PC-9 (cell line): ENCODE measurements at places on chromosomes 12 and 14. TPM values are rescaled to one million over a fixed set of nuclear protein-coding genes. Genes with fewer than 3 reads are reported as not detected.

Gene PAH
- not detected in 2 replicates for total RNA-seq

Gene AQP2
- not detected in 2 replicates for total RNA-seq

Gene TMED10
- 709 and 770 TPM in 2 replicates for total RNA-seq

Gene LRP1-AS
- not detected in 2 replicates for total RNA-seq

Gene MYH7
- not detected in 2 replicates for total RNA-seq

Gene EML1
- total RNA-seq = 1.8 and 2.4 TPM in 2 replicates

Gene PHLDA1
- 29.1 and 38.3 TPM in 2 replicates for total RNA-seq

- no peaks in the 10 kb centered on the region for H3K36me3 ChIP-seq
- H3K27me3 ChIP-seq = no peaks in the 10 kb centered on the region
- H3K27ac ChIP-seq = no peak overlapping the region
- DNase-seq = no peak
Observed at GRCh38 chr14:24833385-24833784, 199.4 kb upstream of the GZMB start.

GRCh38 chr12:111056618-111057521 lies 136.5 kb upstream of the MYL2 start:
- no peak for DNase-seq
- no peak overlapping the region for H3K27ac ChIP-seq
- no peaks in the 10 kb centered on the region for H3K4me1 ChIP-seq
- H3K36me3 ChIP-seq = no peaks in the 10 kb centered on the region
- H3K27me3 ChIP-seq = peaks cover 65% of the 10 kb centered on the region

DNA sequence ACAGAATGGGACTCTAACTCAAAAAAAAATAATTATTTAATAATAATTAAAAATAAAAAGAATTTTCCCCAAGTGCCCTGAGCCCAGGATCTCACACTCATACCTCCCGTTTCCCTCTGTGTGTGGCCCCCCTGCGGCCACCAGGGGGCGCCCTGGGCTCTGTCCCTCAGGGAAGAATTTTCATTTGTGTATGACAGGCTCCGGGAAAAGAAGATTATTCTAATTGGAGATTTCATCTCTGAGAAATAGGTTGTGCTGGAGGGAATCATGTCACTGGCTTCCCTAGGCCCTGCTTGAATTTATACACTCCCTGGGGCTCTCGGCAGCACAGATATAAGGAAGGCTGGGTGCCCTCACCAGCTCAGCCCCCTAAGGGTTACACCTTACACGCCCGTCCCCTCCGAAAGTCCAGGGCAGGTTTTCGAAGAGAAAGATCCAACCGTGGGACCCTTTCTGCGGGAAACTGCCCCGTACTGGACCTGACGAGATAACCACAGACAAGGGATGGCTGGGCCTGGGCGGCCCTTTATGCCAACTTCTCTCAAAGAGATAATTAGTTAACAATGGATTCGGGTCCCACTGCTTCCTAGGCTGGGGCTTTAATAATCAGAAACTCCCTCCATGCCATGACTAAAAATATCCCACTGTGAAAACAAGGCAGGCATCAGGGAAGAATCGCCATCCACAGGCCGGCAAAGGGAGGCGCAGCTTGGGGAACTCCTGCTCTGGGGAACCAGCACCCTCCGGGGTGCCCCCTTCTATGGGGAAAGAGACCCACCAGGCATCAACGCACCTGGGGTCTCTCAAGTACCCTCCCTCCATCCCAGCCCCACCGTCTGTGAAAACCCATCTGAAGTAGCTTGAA lies 80.7 kb downstream of the KDM2B start:
- H3K36me3 ChIP-seq = no peaks in the 10 kb centered on the region
- no peak overlapping the region for H3K4me3 ChIP-seq
- H3K27me3 ChIP-seq = no peaks in the 10 kb centered on the region
- DNase-seq = peak; percentile 39
- H3K4me1 ChIP-seq = no peaks in the 10 kb centered on the region

GRCh38 chr12:64385019-64385418 lies 5.5 kb downstream of the C12orf56 start:
- no peaks in the 10 kb centered on the region for H3K36me3 ChIP-seq
- H3K4me3 ChIP-seq = no peak overlapping the region
- DNase-seq = no peak
- peak overlapping the region; percentile 71 for H3K27ac ChIP-seq
- no peaks in the 10 kb centered on the region for H3K27me3 ChIP-seq

- no peak overlapping the region for H3K27ac ChIP-seq
- no peaks in the 10 kb centered on the region for H3K36me3 ChIP-seq
- no peaks in the 10 kb centered on the region for H3K4me1 ChIP-seq
- no peak for DNase-seq
Observed at GRCh38 chr12:1528791-1529190, 65.6 kb downstream of the FBXL14 start.

GRCh38 chr12:29610473-29611170 lies 113.1 kb upstream of the OVCH1 start:
- H3K4me1 ChIP-seq = no peaks in the 10 kb centered on the region
- H3K27ac ChIP-seq = no peak overlapping the region
- no peak for DNase-seq
- no peaks in the 10 kb centered on the region for H3K36me3 ChIP-seq

DNA sequence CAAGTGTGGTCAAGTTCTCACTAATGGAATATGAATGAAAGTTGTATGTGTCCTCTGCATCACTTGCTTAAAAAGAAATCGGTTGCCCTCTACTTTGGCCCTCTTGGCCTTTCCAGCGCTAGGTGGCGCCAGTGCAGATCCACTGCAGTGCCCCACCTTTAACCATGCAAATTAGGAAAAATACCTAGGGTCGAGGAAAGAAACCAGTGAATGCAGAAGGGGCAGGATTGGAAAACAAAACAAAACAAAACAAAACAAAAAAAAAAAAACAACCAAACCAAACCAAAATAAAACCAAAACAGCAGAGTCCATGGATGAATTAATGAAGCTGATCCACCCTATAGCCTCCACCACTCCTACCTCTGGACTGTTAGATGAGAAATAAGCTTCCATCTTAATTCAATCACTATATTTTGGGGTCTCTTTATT lies 12.9 kb upstream of the NEMF start:
- no peak overlapping the region for H3K27ac ChIP-seq
- DNase-seq = peak; percentile 63
- no peak overlapping the region for H3K4me3 ChIP-seq
- H3K4me1 ChIP-seq = peaks cover 42% of the 10 kb centered on the region

- H3K36me3 ChIP-seq = no peaks in the 10 kb centered on the region
- H3K27me3 ChIP-seq = no peaks in the 10 kb centered on the region
- H3K4me1 ChIP-seq = no peaks in the 10 kb centered on the region
- DNase-seq = no peak
Observed at GRCh38 chr12:88450136-88450535, 130.1 kb downstream of the KITLG start.

- DNase-seq = no peak
- H3K4me1 ChIP-seq = no peaks in the 10 kb centered on the region
- H3K27me3 ChIP-seq = no peaks in the 10 kb centered on the region
- H3K27ac ChIP-seq = no peak overlapping the region
- H3K4me3 ChIP-seq = no peak overlapping the region
Observed at GRCh38 chr12:59452746-59453145, 143.1 kb upstream of the SLC16A7 start.

DNA sequence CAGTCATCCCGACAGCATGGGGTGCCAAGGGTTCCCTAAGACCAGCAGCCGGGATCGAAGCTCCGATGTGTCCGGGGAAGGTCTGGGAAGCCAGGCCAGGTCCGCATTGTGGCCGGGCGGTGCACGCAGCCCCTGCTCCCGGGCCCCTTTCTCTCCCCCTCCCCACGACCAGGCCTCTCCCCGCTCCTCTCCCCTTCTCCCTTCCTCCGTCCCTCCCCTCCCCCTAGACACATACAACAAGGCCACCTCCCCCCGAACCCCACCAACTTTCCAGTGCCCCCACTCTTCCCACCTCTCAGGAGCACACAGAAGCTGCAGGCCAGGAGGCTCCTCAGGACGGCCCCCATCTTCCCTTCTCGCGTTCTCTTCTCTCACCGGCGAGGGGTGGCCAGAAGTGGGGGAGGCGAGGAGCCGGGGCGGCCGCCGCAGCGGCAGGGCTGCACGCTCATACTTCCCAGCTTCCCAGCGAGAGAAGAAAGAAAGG lies 413 bp downstream of the LRP6 start:
- H3K4me1 ChIP-seq = peaks cover 23% of the 10 kb centered on the region
- no peaks in the 10 kb centered on the region for H3K27me3 ChIP-seq
- DNase-seq = peak; percentile 37
- peak overlapping the region; percentile 85 for H3K27ac ChIP-seq
- H3K4me3 ChIP-seq = peak overlapping the region; percentile 77
- H3K36me3 ChIP-seq = no peaks in the 10 kb centered on the region

DNA sequence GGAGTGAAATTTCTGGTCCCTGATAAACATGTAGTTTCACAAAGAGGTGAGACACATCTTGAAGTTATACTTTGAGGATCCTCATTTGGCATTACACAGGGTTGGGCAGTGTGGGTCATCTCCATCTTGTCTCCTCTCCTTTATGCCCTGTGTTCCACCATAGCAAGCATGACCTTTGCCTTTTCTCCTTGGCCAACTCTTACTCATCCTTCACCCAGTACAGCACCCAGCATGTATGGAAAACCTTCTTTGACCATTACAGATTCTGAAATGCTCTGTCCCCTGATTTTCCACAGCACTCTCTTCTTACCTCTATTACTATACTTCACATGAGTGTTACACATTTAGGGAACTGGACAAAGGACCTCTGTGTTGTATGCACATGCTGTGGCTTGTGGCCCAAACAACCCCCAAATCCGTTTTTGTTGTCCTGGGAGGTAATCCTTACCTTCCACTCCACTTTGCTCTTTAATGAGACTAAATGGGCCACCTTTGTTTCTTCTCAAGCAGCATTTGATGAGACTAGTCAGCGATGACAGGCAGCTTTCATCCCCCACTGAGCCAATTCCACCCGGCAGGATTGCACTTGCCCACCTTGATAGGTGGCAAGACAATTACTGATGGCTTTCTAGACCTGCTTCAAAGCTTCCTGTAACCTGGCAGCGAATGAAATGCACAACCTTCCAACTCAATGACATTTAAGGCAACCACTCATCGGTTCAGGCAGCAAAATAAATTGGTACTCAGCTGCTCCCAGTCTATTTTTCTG lies 163.5 kb downstream of the MON2 start:
- H3K27ac ChIP-seq = no peak overlapping the region
- H3K36me3 ChIP-seq = no peaks in the 10 kb centered on the region
- no peak overlapping the region for H3K4me3 ChIP-seq
- no peak for DNase-seq
- 0 out of 2 replicates have a peak, but pooled peaks cover 8% of the 10 kb centered on the region for H3K4me1 ChIP-seq
- H3K27me3 ChIP-seq = no peaks in the 10 kb centered on the region

DNA sequence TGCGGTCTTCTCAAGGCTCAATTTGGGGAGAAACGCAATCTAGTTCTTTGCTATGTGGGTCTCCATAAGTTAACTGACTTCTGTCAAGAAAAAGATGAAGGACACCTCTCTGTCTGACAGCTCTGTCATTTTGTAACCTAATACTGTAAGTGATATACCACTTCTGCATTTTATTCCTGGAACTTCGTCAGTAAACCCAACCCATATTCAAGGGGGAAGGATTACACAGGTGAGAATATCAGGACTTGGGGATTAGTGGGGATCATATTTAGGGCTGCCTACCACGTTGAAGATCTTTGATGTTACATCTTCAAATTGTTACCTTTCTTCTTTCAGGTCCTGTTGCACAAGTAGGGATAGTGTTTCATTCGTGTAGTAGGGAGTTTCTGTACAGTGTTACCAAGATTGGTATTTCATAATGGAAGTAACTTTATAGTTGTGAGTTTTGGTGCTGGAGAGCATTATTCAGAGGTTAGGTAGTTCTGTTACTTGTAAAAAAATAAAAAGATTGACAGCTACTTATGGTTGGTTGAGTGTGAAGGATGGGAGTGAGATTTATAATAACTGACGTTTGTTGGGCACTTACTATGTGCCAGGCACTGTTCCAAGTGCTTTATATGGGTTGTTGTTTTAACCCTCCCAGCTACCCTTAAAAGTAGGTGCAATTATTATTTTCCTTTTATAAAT lies 1.6 kb downstream of the TMEM260 start:
- no peaks in the 10 kb centered on the region for H3K27me3 ChIP-seq
- no peak overlapping the region for H3K27ac ChIP-seq
- peaks cover 37% of the 10 kb centered on the region for H3K4me1 ChIP-seq
- peak overlapping the region; percentile 92 for H3K4me3 ChIP-seq
- H3K36me3 ChIP-seq = peaks cover 10% of the 10 kb centered on the region
- DNase-seq = no peak

DNA sequence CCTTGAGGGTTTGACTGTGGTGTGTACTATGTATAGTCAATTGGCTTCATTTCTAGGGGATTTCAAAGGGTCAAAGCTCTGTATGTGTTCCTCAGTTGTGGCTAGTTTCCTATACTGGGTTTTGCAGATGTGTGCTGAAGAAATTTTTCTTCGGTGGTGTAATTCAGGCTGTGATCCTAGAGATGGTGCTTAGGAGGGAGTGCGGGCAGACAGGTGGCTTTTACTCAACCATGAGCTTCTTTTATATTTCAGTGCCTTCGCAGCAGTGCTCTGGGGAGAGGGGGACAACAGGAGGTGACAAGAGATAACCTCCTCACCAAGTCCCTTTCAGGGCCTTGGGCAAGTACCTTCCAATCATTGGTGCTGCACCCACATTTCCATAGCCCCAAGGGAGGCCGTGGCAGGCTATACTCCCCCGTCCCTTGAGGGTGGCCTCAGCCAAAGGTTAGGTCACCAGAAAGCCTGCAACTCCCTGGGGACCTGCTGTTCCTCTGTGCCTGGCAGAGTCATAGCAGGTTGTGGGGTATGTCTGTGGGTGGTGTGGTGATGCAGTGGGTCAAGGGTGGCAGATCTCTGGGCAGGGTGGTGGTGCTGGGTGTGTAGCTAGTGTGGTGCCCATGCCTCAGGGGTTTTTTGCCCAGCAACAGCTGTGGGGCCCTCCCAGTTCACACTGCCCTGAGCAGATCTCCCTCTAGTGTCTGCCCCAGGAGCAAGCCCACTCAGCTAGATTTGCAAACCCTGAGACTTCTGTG lies 37.0 kb upstream of the TMX1 start:
- no peak overlapping the region for H3K4me3 ChIP-seq
- no peaks in the 10 kb centered on the region for H3K4me1 ChIP-seq
- H3K27ac ChIP-seq = no peak overlapping the region
- DNase-seq = no peak
- no peaks in the 10 kb centered on the region for H3K27me3 ChIP-seq

DNA sequence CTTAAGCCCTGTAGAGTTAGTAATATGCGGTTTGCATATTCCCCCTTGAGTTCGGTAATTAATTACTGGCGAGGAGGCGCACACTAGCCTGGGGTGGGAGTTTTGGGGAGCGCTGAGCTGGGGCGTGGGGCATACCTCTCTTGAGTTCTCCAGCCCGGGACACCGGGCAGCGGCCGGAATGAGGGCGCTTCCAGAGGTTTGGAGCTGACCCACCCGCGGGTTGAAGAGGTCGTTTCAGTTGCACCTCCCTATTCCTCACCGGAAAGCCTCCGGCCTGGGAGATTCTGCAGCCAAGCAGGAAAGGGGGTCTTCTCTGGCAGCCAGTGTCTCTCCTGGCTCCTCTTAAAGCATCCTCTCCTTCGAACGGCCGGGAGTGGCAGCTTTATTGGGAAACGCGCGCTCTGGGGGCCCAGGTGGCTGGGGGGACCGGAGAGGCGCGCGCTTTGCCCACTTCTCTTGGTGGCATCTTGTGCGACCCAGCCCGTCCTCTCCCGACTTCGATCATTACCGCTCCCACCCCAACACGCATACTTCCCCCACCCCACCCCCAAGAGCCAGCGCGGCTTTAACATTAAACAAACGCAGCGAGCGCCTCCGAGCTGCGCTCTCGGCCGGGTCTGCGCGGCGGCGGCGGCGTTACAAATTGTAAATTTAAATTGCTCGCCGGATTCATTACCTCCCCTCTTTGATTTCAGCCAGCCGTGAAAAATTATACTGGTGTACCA lies 3.9 kb upstream of the LHX5 start:
- no peak overlapping the region for H3K27ac ChIP-seq
- no peak for DNase-seq
- H3K36me3 ChIP-seq = no peaks in the 10 kb centered on the region
- peaks cover 88% of the 10 kb centered on the region for H3K27me3 ChIP-seq
- no peak overlapping the region for H3K4me3 ChIP-seq
- no peaks in the 10 kb centered on the region for H3K4me1 ChIP-seq
